COR-L47 (cell line): ENCODE measurements at places on chromosomes 2 and 18.

GRCh38 chr2:77834360-77835002 is 312.3 kb upstream of the LRRTM4 start:
- no peak for DNase-seq

DNA sequence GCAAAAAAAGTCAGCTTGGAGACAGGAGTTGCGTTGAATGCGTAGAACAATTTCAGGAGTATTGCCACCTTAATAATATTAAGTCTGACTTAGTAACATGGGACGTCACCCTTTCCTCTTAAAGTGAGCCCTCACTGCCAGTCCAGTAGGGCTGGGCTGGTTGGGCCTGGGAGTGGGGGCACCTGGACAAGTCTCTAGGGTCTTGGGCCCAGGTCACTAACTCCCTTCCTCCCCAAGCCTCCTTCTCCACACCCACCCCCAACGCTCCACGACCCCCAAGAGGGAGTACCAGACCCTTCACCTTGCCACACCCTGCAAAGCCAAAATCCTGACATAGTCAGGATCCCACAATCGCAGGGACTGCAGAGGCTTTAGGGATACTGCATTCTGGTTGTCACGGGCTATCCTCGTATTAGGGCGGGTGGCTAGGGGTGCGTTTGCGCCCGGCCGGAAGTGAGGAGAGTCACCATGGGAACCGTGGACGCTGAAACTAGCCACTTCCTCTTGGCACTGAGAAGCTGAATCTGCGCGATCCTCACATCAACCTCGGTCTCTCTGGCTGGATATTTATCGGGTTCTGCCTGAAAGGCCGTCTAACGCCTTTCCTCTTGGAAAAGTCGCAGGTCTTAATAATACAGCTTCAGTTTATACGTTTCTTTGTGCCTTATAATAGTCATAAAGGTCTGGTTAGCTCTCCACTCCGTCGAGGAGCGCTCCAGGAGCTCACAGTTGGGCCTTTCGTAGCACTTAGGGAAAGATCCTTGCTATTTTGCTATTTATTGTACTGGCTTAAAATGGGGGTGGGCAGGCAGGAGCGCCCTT is 10.3 kb upstream of the CXXC1 start:
- peak; percentile 74 for DNase-seq

DNA sequence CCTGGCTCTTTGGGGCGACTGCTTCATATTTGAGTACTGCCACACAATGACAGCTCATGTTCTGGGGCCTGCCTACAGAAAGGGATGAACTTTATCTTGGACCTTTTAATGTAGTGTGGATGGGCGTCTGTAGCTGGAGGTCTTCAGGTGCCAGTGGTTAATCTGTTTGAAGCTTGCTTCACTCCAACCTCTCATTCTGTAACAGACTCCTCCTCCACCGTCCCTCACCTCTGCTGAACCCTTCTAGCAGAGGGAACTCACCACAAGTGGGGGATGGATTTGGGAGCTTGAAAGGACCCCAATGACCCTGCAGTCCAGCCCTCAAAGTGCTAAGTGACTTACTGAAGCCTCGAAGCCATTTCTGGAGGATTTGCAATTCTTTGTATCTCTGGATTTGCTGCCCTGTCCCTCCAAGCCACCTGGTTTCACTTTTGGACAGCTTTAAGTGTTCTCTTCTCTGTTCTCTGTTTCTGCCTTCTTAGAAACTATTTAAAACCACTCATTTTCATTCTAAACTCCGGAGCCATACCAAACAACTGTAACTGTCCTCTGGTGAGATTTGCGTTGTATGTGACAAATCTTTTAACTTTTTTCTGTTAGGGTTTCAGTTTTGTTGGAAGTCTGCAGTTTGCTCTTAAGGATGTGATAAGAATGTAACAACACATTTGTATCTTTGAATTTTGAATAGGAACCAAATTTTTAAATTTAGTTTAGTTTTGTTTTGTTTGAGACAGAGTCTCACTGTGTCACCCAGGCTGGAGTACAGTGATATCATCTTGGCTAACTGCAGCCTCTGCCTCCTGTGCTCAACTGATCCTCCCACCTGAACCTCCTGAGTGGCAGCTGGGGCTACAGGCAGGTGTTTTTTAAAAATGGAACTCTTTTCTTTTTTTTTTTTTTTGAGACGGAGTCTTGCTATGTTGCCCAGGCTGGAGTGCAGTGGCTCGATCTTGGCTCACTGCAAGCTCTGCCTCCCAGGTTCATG is 37.0 kb upstream of the CASP8 start:
- no peak for DNase-seq

DNA sequence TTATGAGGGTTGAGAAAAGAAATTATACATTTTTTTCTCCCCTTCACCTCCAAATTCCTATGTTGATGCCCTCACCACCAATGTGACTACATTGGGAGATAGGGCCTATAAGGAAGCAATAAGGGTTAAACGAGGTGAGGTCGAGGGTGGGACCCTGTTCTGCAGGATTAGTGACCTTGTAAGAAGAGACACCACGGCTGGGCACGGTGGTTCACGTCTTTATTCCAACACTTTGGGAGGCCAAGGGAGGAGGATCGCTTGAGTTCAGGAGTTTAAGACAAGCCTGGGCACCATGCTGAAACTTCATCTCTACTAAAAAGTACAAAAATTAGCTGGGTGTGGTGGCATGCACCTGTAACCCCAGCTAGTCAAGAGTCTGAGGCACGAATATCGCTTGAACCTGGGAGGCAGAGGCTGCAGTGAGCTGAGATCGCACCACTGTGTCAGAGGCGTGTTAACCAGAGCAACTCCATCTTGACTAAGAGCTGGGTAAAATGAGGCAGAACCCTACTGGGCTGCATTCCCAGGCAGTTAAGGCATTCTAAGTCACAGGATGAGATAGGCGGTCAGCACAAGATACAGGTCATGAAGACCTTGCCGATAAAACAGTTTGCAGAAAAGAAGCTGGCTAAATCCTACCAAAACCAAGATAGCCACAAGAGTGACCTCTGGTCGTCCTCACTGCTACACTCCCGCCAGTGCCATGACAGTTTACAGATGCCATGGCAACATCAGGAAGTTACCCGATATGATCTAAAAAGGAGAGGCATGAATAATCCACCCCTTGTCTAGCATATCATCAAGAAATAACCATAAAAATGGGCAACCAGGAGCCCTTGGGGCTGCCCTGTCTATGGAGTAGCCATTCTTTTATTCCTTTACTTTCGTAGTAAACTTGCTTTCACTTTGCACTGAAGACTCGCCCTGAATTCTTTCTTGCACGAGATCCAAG is 77.0 kb downstream of the NCAPH start:
- no peak for DNase-seq

DNA sequence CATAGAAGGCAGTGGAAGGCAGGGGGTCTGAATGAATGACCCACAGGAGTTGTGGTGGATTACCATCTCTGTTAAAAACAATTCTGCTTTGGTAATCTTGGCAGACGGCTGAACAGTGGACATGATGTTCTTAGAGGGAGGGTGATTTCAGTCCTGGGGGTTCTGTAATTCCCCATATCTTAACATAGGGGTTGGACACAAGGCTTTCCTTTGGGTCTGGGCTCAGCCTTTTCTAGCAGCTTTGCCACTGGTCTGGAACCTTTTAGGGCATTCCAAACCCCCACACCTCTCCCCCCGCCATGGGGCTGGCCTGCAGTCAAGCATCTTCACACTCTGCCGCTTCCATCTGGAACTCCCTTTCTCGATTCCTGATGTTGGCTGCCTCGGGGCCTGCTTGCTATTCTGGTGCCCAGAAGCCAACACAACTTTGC is 50.3 kb downstream of the RPL37A start:
- DNase-seq = no peak
